ENCODE measurements at places on chromosomes 7 and 10. TPM values are rescaled to one million over a fixed set of nuclear protein-coding genes. Genes with fewer than 3 reads are reported as not detected.

DNA sequence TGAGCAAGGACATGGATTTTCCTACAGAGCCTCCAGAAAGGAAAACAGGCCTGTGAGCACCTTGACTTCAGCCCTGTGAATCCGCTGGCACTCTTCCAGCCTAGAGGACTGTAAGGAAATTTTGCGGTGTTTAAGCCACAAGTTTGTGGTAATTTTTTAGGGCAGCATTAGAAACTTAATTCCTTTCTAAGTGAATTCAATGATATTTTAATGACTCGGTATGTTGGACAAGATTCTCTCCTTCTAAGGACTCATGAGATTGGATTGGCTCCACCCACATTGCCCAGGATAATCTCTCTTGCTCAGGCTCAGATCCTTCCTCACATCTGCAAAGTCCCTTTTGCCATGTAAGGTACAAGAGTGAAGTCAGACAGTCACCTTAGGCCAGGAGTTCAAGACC lies 4.5 kb downstream of the LYZL2 start:
- no peak for DNase-seq

DNA sequence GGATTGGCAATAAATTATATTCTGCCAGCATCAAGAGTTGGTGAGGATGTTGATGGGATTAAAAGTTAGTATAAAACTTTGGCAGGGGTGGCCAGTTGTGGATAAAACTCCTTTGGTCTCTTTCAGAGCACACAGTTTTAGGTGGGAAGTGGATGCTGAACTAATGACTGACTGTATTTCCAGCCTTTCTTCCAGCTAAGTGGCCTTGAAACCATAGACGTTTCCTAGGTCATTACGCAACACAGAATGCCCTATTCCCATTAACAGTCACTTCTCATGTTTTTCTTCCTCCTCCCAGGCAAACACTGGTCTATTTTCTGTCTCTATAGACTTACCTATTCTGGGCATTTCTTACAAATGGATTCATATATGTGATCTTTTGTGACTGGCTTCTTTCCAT lies 467.4 kb downstream of the NEBL start:
- DNase-seq, result no peak

DNA sequence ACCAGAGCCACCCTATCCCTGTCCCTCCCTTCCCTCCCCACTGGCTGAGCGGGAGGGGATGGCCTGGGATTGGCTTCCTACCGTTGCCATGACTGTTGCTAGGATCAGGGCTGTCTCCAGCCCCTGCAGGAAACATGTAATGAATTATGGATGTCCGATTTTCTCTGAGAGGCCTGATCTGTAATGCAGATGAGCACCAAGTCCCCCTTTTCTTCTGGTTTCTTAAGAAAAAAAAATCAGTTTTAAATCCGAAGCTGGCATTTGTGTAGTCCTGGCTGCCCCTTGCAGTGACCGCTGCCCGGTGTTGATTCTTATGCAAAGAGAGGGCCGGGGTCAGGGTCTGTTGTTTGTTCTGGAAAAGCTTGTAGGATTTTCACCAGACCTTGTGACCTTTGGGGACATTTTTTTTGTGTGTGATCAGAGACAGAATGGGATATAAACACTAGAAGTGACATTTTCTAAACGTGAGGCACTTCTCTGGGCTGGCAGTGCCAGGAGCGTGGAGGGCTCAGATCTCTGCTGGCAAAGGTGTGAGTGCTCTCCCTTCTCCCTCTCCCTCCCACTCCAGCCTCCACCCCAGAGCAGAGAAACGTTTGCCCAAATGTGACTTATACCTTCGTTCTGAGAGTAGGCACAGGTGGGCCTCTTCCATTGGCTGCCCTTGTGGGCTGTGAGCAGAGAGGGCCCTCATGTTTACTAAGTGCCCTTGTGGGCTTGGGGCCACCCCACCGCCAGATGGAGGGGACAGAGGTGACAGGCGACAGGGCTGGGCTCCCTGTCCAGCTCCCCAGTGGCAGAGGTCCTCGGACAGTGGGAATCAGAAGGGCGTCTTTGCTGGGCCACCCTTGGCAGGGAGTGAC lies 127.5 kb downstream of the DNAJB6 start:
- no peak for DNase-seq

DNA sequence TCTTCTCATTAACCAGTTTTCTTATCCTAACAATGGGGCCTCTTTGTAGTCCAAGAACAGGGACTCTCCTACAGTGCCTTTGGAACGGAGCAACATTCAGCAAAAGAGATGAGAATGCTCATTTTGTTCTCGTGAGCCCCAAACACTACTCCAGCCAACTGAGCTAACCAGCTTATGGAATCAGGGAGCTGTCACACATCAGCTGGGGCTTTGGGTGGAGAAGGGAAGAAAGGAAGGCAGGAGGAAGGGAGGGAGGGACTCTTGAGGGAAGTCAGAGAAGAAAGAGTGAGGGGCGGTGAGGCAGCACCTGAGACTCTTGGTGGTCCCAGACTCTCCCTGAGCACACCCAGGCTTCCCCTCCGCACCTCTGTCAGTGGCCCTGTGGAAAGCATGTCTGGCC lies 123.1 kb downstream of the CLEC2L start:
- no peak for DNase-seq

DNA sequence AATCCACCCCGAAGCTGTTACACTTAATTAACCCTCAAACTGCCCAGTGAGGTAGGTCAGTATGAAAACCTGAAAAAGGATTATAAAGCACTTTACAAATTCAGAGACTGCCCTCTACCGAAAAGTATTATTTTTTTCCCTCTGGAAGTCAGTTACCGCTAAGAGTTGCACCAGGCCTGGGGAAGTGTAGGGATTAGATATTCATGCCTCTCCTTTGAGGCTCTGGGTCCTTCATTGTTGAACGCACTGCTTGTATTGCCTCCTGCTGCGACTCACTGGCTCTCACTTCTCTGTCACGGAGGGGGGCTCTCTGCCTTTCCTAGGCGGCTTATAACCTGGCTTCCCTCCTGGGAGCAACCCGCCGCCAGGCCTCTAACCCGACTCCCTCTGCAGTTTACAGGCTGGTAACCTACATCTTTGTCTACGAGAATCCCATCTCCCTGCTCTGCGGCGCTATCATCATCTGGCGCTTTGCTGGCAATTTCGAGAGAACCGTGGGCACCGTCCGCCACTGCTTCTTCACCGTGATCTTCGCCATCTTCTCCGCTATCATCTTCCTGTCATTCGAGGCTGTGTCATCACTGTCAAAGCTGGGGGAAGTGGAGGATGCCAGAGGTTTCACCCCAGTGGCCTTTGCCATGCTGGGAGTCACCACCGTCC lies 2.7 kb downstream of the RHBDD2 start:
- DNase-seq, result no peak

The CXCL12 gene
- total RNA-seq, result 322 TPM

The CCL24 gene
- total RNA-seq, result 1.1 TPM

All from aorta (tissue), 5 donors.